ENCODE measurements at places on chromosomes 2 and 18. TPM values are rescaled to one million over a fixed set of nuclear protein-coding genes. Genes with fewer than 3 reads are reported as not detected.
A peak's percentile ranks its signal among the peaks of the same experiment; 100 is the strongest.

PRKAG3 gene
- total RNA-seq: not detected

DPYSL5 gene
- total RNA-seq: 0.07 TPM

DYNAP gene
- not detected for total RNA-seq

GRCh38 chr2:96359866-96360265, 24.3 kb downstream of the NCAPH start:
- no peak overlapping the region for H3K27ac ChIP-seq
- peaks cover 69% of the 10 kb centered on the region for H3K36me3 ChIP-seq
- no peak overlapping the region for H3K4me3 ChIP-seq
- DNase-seq: no peak

GRCh38 chr2:41930807-41931566, 116.8 kb upstream of the PKDCC start:
- H3K27ac ChIP-seq: no peak overlapping the region
- no peaks in the 10 kb centered on the region for H3K4me1 ChIP-seq
- H3K36me3 ChIP-seq: no peaks in the 10 kb centered on the region
- no peaks in the 10 kb centered on the region for H3K27me3 ChIP-seq
- DNase-seq: no peak

DNA sequence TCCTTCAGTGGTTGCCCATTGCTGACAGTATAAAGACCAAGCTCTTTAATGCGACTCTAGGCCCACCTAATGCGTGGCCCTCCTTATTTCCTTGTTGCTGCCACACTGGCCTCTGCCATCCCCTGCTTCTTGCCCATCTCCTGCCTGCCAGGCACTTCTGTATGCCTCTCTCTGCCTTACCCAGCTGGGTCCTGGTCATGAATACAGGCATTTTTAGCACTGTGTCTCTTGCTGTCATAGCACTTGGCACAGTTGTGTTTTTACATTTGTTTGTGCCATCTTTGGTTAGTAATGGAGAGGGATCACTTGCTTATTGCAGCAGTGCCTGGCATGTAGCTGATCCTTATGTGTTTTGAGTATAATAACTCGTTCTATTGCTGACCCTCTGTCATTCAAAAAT, 38.7 kb downstream of the MAP4K4 start:
- H3K4me3 ChIP-seq: no peak overlapping the region
- peaks cover 91% of the 10 kb centered on the region for H3K4me1 ChIP-seq
- peak overlapping the region; percentile 89 for H3K27ac ChIP-seq
- no peak for DNase-seq

DNA sequence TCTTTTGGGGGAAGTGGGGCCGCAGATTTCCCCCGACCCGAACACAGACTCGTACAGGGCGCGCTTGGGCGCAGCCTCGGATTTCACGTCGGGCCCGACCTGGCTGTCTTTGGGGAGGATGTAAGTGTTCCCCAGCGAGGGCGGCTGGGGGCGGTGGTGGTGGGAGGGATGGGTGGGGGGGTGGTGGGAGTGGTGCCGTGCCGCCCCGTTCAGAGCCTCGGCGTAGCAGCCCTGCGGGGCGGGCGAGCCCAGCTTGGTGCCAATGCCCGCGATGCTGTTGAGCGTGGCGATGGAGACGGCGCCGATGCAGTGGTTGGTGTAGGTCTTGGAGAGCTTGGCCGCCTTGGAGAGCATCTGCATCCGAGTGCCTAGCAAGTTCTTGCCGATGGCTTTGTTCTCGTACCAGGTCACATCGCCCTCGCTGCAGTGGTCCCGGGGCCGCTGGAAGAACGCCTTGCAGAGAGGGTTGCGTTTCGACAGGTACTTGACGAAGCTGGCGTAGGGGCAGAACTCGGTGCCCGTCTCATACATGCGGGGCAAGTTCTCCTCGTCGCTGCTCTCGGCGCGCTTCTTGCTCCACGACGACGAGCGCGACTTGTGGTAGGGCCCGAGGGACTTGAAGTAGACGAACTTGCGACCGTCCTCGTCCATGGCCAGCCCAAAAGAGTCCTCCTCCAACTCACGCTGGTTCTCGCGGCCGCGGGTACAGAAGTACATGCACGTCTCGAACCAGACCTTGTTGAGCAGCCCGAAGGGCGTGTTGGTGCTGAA, 1.3 kb downstream of the KCTD1 start:
- peaks cover 3% of the 10 kb centered on the region for H3K36me3 ChIP-seq
- peaks cover 30% of the 10 kb centered on the region for H3K4me1 ChIP-seq
- no peak overlapping the region for H3K27ac ChIP-seq

DNA sequence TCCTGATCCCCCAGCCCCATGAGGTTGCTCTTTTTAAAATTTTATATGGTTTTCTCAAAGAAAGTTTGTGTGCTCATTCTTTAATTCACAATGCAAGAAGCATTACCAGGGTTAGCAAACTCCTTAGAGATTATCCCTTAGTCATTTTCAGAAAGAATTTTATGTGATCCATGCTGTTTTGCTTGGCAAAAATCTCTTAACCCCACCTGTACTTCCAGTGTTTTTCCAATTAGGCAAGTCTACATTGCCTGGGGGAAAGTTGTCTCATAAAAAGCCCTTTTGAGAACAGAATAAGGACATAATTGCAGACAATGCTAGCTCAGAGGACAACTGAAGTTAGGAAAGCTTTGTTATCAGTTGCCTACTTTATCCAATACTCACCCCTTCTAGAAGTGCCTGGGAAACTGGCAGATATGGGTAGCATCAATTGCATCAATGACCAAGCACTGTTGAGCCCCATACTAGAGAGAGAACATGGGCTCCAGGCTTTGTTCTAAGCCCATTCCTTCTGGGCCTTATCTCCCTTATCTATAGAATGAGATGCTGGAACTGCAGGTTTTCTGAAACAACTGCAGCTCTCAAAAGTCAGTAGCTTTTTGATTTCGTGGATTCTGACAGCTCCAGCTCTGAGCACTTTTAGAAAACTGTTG, 265.9 kb upstream of the SPHKAP start:
- H3K27ac ChIP-seq: no peak overlapping the region
- H3K27me3 ChIP-seq: no peaks in the 10 kb centered on the region
- DNase-seq: no peak
- H3K4me1 ChIP-seq: no peaks in the 10 kb centered on the region

DNA sequence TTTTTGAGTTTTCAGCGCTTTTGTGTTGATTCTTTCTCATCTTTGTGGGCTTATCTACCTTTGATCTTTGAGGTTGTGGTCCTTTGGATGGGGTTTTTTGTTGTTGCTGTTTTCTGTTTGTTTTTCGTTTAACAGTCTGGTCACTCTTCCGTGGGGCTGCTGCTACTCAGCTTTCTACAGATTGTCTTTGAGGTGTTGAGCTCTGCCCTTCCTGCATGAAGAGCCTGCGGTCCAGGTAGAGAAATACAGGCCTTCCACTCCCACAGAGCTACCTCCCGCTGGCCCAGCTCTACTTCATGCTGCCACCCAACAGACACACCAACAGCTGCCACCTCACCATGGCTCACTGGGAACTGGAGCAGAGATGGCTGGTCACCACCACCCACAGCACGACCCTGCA, 61.7 kb upstream of the RNU4ATAC start:
- no peak overlapping the region for H3K4me3 ChIP-seq
- DNase-seq: no peak
- peaks cover 40% of the 10 kb centered on the region for H3K36me3 ChIP-seq

DNA sequence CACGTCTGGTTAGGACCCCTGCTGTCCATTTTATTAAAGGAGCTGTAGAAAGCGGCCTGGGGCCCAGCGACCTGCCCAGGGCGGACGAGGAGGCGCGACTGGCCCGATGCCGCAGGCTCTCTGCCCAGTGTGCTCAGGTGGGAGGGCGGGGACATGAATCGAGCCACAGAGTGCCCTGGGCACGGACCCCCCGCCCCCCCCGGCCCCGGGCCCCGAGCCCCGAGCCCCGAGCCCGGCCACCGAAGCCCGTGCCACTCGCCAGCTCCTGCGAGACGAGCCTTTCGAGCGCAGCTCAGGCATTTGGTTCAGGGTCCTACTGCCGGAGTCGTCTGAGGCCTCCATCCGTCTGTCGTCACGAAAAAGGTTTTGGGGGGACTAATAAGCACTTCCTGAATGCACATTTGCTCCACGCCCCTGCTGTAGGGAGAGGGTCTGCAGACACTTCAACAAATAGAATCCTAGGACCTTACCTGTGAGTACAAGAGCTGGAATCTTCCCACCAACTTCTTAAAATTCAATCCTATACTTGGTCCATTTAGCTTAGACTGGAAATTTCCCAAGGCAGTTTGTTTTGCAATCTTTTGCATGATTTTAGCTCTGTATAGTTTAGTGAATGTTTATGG, 602 bp upstream of the ADAM17 start:
- no peaks in the 10 kb centered on the region for H3K36me3 ChIP-seq
- peak overlapping the region; percentile 98 for H3K4me3 ChIP-seq
- no peaks in the 10 kb centered on the region for H3K27me3 ChIP-seq
- peak; percentile 27 for DNase-seq
- peak overlapping the region; percentile 96 for H3K27ac ChIP-seq

DNA sequence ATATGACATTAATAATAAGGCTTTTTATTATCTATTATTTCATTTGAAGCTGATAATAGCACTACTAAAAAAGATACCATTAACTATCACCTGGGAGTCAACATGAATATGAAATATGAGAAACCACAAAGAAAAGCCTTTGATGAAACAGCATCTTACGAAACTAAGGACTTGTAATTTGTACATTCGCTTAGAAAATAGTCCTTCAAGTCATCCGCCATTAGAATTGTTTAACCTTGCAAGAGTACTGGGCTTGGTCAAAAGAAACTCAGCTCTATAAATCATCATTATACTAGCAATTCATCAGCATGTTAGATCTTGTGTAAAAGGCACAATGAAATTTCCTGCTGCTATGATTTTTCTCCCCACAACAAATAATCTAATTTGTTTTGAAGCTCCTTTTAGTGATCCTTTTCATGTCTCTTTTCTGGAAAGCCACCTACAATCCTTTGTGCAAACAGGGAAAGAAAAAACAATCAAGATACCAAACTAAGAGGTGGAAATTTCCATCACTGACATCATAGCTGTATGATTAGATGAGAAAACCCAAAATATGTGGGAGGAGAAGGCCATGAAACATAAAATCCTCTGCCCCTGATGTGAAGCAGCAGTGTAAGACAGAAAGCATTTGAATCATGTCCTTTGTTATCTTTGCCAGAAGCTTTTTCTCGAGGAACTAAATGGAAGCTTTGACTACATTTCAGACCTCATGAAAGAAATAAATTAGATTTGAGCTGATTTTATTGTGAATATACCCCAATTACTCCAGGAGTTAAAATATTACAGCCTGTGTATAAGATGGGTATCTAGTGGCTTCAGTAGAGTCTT, 31.2 kb downstream of the SCN9A start:
- no peaks in the 10 kb centered on the region for H3K27me3 ChIP-seq
- H3K4me1 ChIP-seq: no peaks in the 10 kb centered on the region

DNA sequence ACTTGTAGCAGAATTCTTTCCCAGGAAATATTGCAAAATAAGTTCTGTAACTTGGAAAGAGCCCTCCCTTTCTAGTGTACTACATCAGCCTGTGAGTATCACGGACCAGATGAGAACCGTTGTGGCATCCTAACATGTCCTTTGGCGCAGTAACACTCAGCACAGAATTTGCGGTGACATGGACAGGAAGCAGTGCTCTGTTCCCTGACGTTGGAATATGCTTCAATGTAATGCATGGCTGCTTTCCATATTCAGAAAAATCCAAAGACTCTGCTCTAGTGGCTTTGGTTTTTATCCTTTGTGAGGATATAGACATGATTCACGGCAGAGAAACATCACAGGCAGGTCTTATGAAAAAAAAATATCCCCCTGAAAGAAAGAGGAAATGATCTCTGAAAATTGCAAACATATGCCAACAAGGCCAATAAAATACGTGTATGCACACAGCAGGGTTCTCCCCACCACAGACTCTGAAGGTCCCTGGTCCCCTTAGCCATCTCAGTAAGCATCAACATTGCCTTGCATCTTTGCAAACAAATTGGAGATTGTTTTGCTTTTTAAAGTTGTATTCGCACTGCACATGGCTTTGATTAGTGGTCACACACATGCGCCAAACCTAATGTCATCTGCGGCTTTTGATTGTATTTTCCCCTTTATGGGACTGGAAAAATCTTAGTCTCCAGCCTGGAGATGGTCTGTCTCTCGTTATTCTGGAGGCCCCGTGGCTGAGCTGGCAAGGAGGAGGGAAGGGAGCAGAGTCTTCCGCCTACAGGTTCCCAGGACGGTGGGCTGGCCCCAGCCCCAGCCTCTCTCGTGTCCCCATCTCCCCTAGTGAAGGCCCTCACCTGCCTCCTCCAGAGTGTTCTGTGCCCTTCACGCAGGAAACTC, 122.9 kb downstream of the COPS8 start:
- no peak overlapping the region for H3K27ac ChIP-seq
- H3K36me3 ChIP-seq: no peaks in the 10 kb centered on the region
- no peak overlapping the region for H3K4me3 ChIP-seq
- peaks cover 4% of the 10 kb centered on the region for H3K27me3 ChIP-seq
- H3K4me1 ChIP-seq: no peaks in the 10 kb centered on the region

GRCh38 chr2:128526455-128526976, 207.8 kb upstream of the HS6ST1 start:
- H3K27ac ChIP-seq: no peak overlapping the region
- H3K27me3 ChIP-seq: peaks cover 4% of the 10 kb centered on the region
- no peak for DNase-seq

- no peak for DNase-seq
- H3K27ac ChIP-seq: no peak overlapping the region
- no peaks in the 10 kb centered on the region for H3K27me3 ChIP-seq
- no peak overlapping the region for H3K4me3 ChIP-seq
These were observed 28.5 kb upstream of the MARCHF7 start for GRCh38 chr2:159683817-159684216.

DNA sequence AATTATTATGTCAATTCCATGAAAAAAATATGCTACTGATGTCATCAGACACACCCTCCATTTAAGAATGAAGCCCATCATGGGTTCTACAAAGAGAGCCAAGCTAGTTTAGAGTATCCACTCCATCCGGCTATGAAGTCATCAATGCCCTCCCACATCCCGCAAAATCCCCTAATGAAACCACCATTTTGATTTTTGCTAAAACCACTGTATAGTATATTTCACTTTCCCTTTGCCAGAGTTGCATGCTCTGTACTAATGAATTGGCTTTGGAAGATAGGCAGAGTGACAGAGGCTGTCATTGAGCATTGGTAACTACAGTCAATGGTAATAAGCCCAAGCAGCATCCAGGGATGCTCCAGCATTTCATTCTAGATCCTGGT, 118.6 kb downstream of the ANKRD44 start:
- H3K27me3 ChIP-seq: no peaks in the 10 kb centered on the region
- peaks cover 78% of the 10 kb centered on the region for H3K4me1 ChIP-seq
- DNase-seq: peak; percentile 71
- peak overlapping the region; percentile 85 for H3K27ac ChIP-seq

DNA sequence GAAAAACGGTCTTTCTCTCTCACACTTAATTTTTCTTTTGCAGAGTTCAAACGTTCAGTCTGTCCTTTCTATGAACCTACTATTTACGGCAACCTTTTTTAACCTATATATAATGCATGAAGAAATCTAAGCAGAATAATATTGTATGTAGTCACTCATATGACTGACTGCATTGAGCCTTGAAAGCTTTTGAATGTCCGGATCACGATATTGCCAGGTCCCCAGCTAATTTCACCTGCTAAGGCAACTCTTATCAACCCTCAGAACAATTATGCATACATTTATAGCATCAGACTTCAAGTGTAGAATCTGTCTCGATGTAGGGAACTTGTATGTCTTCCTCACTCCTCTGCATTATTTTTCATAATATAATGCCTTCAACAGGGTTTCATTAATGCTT, 1083.8 kb upstream of the KLHL29 start:
- H3K27me3 ChIP-seq: no peaks in the 10 kb centered on the region
- DNase-seq: no peak
- H3K36me3 ChIP-seq: no peaks in the 10 kb centered on the region
- H3K4me3 ChIP-seq: no peak overlapping the region
- H3K27ac ChIP-seq: no peak overlapping the region
